ENCODE measurements at places on chromosomes 4 and X.

- DNase-seq, result no peak
Observed at GRCh38 chr4:154082760-154083535, 294.1 kb upstream of the SFRP2 start.

DNA sequence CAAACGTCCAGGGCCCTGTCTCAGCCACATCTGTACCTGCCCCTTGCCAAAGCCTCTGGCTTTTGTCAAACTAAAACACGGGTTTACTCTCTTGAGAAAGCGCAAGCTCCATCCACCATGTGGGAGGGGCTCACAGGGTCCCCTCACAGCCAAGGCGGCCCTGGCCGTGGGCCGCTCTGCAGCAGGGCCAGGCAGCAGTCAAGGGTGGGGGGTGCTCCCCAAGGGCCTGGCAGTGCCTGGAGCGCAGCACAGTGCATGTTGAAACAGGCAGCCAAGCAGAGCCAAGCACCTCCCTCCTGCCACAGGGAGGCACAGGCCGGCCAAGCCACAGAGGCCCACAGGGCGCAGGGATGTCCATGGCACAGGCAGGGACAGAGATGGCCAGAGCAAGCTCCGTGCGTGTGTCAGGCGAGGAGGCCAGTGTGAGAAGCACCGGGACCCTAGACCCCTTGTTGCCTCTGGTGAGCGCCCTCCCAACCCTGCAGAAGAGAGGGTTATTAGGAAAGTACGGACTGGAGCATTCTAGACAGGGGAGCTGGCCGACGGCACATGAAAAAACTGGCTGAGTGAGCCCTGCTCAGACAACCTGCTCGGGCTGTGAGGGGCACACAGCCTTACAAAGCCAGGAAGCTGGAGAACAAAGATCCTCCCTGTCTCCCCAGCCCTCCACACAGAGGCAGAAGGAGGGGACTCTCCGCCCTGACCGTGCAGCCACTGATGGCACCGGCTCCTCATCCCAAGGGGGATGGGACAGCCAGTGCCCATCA, 39.0 kb downstream of the FAM53A start:
- no peak for DNase-seq

DNA sequence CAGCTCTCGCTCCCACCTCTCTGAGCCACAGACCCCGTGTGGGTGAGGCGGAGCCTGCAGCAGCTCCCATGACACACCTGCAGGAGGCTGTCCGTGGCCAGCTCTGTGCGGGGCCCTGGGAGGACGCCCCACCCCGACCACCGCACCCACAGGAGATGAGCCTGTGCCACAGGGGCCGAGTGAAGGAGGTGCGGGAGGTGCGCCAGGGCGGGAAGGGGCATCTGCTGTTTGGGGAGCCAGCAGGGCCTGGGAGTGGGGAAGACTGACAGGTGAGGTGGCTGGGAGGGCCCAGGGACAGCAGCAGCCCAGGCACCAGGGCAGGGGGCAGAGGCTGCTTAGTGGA, 52.0 kb downstream of the ACOX3 start:
- DNase-seq, result no peak

DNA sequence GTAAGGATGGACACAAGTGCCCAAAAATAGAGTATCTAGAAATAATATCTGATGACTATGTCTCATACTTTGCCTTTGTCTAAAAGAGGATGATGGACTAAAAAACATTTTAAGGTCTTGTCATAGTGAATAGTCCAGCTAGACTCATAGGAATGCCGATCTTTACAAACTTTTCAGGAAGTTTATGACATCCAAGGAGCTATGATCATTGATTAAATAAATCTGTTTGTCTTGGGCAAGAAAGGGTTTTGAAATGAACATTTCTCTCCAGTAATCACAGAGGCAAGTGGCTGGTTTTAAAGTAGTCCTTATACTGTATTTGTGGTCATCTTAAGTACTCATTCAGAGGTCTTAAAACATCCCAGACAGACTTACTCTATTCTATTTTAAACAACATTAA, 109.8 kb downstream of the MAPK10 start:
- no peak for DNase-seq

DNA sequence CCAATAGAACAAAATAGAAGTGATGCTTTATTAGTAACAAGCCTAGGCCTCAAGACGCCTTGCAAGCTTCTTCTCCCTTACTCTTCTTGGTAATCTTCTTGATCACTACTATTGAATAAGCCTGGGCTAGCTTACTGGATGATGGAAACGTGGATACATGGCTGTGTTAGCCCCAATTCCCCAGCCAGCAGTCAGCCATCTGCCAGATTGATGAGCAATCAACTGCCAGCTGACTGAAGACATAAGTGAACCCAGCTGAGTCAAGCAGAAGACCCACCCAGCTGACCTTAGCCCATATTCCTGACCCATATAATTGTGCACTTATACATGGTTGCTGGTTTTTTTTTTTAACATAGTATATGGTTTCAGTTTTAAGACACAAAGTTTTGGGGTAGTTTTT, 130.4 kb downstream of the DHX15 start:
- no peak for DNase-seq

GRCh38 chr4:141792164-141792563, 155.8 kb downstream of the IL15 start:
- no peak for DNase-seq

DNA sequence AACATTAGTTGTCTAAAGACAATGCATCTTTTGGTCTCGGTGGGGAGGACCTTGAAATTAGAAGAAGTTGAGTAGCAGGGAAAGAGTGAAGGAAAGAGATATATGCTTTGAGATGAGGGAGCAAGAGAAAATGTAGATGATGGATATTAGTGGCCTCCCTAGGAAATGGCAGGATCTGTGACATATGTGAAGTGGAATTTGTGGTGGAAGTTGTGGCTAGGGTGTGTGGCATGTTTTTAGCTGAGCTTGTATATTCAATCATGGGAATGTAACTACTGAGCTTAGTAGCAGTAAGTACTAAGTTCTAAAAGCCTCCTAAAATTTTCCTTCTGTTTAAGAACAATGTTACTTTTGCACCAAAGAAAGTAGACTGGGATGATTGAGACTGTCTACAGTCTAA, 382.8 kb upstream of the CTSO start:
- DNase-seq, result no peak

DNA sequence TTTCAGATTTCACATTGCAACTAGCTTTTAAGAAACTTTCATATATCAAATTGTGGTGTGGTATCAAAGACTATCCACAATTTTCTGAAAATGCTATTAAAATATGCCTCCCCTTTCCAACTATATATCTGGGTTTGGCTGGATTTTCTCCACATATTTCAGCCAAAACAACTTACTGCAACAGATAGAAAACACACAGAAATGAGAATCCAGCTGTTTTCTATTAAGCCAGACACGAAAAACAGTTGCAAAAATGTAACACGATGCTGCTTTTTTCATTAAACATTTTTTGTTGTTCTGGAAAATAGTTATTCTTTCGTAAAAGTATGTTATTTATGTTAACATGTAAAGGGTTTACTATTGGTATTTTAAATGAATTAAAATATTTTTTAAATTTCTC, 33.1 kb downstream of the DCTD start:
- no peak for DNase-seq

DNA sequence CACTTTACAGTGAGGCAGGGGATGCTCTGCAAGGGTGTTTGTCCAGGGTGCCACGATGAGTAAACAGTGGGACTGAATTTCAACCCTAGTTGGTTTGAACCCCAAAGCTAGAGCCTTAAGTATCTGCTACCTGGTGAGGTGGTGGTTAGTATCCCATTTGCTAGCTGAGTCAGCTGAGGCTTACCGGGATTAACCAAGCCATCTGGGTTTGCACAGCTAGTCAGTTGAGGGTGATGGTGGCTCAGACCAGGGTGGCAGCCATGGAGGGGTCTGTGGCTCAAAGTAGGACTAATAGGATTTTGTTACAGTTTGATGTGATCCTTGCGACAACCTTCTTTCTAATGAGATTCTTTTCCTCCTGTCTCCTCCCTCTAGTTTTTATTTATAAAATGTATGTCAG, 1.9 kb downstream of the EVC start:
- no peak for DNase-seq

DNA sequence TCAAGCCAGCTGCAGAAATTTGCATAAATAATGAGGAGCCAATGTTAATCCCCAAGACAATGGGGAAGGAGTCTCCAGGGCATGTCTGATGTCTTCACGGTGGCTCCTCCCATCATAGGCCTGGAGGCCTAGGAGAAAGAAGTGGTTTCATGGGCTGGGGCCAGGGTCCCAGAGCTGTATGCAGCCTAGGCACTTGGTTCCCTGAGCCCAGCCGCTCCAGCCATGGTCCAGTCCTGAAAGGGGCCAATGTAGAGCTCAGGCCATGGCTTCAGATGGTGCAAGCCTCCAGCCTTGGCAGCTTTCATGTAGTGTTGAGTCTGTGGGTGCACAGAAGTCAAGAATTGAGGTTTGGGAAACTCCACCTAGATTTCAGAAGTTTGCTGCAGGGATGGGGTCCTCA, 628.2 kb upstream of the GRIA3 start:
- DNase-seq, result no peak

- no peak for DNase-seq
Observed at GRCh38 chr4:26056406-26056805, 142.4 kb downstream of the SMIM20 start.

- DNase-seq, result no peak
Observed at GRCh38 chr4:66376921-66377320, 706.6 kb upstream of the EPHA5 start.

DNA sequence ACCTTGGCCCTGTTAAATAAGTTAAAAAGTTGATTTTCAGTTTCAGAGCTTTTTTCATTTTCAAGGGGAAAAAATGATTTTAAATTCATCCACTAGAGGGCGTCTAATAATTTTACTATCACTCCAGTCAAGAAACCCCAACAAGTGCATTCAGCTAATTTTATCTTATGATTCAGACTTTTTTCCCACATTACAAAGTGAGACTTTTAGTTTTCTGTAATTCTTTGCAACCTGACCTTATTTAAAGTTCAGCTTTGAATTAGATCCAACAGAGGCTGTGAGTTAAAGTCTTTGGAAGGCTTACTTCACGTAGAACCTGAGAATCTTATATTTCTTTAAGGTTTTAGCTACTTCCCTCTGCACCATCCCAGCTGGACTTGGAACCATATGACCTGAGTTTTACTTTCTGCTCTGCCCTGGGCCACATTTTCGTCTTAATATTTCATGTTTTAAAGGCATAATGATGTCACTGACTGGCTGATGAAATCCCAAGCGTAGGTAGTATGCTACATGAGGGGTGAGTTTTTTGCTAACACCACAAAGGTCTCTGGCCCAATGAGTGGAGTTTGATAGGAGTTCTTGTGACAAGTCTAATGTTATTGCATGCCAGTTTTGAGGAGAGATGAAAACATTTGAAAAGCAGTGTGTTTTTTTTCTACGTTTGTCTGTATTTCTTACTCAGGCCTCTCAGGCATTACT, 7.2 kb downstream of the GNRHR start:
- peak; percentile 39 for DNase-seq

DNA sequence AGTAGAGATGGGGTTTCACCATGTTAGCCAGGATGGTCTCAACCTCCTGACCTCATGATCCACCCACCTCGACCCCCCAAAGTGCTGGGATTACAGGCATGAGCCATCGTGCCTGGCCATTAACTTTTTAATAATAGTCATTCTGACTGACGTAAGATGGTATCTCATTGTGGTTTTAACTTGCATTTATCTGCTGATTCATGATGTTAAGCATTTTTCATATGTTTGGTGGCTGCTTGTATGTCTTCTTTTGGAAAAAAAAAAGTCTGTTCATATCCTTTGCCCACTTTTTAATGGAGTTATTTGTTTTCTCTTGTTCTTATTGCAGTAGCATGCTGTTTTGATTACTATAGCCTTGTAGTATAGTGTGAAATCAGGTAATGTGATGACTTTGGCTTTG, 45.8 kb downstream of the ANXA10 start:
- no peak for DNase-seq

DNA sequence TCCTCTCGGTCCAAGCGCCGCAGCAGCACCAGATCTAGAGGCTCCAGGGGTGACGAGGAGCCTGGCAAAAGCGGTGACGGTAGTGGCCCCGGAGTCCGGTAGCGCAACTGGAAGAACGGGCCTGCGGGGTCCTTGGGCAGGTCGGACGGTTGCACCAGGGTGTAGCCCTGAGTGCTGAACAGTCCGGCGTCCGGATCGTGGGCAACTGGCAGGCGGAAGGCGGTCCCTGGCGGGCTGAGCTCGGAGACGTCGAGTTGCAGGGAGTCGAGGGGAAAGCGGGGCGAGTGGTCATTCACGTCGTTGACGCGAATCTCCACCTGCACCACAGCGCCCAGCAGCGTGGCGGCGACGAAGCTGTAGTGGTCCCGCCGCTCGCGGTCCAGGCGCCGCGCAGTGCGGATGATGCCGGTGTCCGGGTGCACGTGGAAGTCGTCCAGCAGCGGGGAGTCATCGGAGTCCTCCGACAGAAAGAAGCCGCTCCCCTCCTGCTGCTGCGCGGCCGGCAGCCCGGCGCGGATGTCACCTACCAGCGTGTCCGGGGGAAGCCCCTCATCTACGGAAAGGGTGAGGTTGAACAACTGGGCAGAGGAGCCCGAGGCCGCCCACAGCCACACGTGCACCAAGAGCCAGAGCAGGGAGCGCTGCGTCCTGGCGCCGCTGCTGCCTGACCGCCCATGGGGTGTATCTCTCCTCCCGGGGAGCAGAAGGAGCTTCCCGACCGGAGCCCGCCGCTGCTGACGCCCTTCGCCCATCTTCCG, 837 bp downstream of the DCHS2 start:
- DNase-seq, result no peak

DNA sequence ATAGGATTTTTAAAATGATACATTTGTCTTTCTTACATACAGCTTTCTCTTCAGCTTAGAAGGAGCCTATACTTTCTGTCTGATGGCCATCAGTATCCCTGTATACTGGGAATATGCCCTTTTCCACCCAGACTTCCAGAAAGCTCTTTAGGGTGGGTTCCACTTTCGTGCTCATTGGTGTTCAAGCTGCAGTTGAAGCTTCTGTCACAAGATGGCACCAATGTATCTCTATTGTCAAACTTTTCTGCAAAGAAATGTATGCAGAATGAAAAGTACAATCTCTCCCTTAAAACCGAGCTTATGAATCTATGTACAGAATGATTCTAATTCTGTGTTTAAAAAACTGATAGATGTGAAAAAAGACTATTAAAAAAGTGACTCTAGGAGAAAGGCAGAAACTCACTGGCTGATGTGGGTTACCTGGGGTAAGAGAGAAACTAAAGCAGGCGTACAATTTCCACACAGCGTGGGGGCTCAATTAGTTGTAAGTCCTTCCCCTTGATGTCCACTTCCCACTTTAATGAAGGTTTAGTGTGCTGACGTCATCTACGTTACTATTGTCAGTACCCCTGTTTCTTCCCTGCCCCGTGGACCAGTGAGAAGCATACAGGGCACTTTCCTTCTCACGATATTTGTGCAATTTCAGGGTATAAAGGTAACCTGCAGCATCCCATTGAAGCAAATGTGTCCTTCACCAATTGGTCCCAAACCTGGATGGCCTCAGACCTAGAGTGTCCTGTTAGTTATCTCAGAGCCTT, 57.3 kb upstream of the TCEAL2 start:
- no peak for DNase-seq

- no peak for DNase-seq
Observed at GRCh38 chr4:19971829-19972228, 279.9 kb upstream of the SLIT2 start.

- DNase-seq, result no peak
Observed at GRCh38 chr4:137647375-137647774, 115.1 kb upstream of the PCDH18 start.

Measured in inflammatory macrophage treated with lipopolysaccharide for 1 hour (primary cell).